ENCODE measurements at places on chromosomes 3 and 15. TPM values are rescaled to one million over a fixed set of nuclear protein-coding genes. Genes with fewer than 3 reads are reported as not detected.

DNA sequence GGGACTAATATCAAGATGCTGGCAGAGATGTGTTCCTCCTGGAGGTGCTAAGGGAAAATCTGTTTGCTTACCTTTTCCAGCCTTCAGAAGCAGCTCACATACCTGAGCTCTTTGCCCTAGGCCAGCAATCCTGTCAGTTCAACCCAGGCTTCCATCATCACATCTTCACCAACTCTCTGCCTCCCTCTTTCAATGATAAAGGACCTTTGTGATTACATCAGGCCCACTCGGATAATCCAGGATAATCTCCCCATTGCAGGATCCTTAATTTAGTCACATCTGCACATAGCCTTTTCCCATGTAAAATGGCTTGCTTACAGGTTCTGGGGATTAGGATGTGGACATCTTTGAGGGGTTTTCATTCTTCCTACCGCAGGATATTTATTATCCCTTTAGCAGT, 58.3 kb downstream of the NSUN3 start:
- H3K36me3 ChIP-seq, result no peaks in the 10 kb centered on the region
- DNase-seq, result no peak
- no peaks in the 10 kb centered on the region for H3K27me3 ChIP-seq
- no peaks in the 10 kb centered on the region for H3K4me1 ChIP-seq
- H3K4me3 ChIP-seq, result no peak overlapping the region
- no peak overlapping the region for H3K27ac ChIP-seq

DNA sequence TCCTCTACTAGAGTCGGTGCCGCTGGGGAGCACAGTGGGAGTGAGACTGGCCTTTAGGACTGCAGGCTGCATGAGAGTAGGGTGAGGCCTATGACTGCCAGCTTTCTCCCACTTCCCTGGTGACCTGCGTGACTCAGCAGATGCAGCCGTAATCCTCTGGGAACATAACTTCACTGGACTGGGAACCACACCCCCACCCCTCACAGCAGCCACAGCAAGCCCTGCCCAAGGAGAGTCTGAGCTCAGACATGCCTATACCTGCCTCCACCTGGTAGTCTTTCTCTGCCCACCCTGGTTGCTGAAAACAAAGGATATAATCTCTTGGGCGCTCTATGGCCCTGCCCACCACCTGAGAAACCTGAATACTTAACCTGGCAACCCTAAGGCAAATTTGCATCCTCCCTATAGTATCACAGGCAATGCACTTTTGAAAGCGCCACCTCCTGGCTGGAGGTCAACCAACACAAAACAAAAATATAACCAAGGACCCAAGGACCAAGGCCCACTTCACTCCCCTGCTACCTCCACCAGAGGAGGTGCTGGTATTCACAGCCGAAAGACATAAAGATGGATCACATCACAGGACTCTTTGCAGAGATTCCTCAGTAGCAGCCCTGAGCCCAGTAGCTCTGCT, 308.9 kb downstream of the CTNNB1 start:
- H3K4me3 ChIP-seq, result no peak overlapping the region
- no peaks in the 10 kb centered on the region for H3K36me3 ChIP-seq
- no peaks in the 10 kb centered on the region for H3K4me1 ChIP-seq
- H3K27ac ChIP-seq, result no peak overlapping the region
- H3K27me3 ChIP-seq, result no peaks in the 10 kb centered on the region

- no peaks in the 10 kb centered on the region for H3K36me3 ChIP-seq
- no peaks in the 10 kb centered on the region for H3K4me1 ChIP-seq
- H3K27me3 ChIP-seq, result no peaks in the 10 kb centered on the region
Measured at GRCh38 chr15:24955531-24955921, 739 bp downstream of the SNRPN start.

DNA sequence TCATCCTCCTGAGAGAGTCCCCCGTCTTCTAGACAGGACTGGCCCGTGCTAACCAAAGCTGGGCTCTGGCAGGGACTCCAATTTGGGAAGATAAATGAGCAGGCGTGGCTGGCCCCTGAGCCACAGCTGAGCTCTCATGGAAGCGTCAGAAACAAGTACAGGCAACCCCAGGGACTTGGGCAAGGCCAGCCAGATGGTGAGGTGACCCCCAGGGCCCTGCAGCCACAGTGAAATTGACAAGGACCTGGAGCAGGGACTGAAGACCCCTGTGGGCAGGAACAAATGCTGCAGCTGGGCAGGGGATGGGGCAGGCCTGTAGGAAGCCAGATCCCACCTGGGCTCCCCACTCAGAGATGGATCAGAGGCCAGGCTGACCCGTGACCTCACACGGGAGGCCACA, 32.8 kb upstream of the CGNL1 start:
- no peak overlapping the region for H3K4me3 ChIP-seq
- no peaks in the 10 kb centered on the region for H3K36me3 ChIP-seq
- no peak overlapping the region for H3K27ac ChIP-seq

GRCh38 chr15:77816983-77817382, 184.3 kb upstream of the LINGO1 start:
- H3K27ac ChIP-seq, result no peak overlapping the region
- no peak overlapping the region for H3K4me3 ChIP-seq
- H3K4me1 ChIP-seq, result no peaks in the 10 kb centered on the region
- DNase-seq, result no peak

GRCh38 chr15:97459771-97460170, 500.7 kb upstream of the ARRDC4 start:
- H3K4me3 ChIP-seq, result no peak overlapping the region
- no peak overlapping the region for H3K27ac ChIP-seq
- no peaks in the 10 kb centered on the region for H3K36me3 ChIP-seq
- H3K27me3 ChIP-seq, result no peaks in the 10 kb centered on the region
- H3K4me1 ChIP-seq, result peaks cover 23% of the 10 kb centered on the region

DNA sequence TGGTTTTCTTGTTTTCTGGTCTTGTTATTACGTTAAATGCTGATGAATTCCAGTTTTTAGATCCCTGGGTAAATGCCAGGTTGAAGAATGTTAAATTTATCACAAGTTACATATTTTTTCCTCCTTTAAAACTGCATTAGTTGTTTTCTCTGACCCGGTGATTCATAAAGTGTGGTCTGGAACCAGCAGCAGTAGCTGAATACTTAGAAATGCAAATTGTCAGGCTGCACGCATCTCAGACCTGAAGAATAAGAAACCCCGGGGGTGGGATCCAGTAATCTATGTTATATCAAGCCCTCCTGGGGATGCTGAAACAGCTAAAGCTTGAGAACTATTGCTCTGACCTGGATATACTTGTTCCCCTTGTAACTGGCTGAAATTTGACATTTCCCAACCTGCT, 69.1 kb downstream of the PEX5L start:
- no peaks in the 10 kb centered on the region for H3K4me1 ChIP-seq
- H3K4me3 ChIP-seq, result no peak overlapping the region
- H3K27ac ChIP-seq, result no peak overlapping the region
- H3K27me3 ChIP-seq, result no peaks in the 10 kb centered on the region
- H3K36me3 ChIP-seq, result no peaks in the 10 kb centered on the region
- no peak for DNase-seq

DNA sequence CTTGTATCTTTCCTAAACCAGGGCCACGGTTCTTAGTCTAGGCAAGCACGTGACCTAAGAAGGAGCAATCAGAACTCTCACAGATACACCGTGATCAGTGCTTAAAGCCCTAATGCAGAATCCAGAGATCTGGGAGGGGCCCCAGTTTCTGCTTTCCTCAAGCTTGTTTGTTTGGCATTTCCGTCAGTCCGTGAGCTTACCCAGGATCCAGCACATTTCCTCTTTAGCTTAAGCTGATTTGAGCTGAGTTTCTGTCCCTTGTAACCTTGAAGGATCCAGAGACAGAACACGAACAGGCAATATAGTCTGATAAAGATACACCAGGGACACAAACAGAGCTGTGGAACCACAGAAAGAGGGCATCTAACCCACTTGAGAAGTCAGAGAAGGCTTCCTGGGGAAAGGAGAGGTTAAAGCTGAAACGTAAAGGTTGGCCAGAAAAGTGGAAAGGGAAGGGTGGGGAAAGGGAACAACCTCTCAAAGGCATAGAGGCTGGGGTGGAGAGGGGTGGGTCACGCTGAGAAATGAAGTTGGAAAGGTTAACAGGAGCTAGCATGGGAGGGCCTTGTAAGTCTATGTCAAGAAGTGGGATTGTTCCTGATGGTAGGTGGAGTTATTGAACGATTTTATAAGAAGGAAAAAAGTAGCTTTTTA, 42.1 kb upstream of the RARB start:
- peak overlapping the region; percentile 45 for H3K27ac ChIP-seq
- H3K27me3 ChIP-seq, result no peaks in the 10 kb centered on the region
- no peaks in the 10 kb centered on the region for H3K4me1 ChIP-seq
- DNase-seq, result no peak
- H3K4me3 ChIP-seq, result no peak overlapping the region

DNA sequence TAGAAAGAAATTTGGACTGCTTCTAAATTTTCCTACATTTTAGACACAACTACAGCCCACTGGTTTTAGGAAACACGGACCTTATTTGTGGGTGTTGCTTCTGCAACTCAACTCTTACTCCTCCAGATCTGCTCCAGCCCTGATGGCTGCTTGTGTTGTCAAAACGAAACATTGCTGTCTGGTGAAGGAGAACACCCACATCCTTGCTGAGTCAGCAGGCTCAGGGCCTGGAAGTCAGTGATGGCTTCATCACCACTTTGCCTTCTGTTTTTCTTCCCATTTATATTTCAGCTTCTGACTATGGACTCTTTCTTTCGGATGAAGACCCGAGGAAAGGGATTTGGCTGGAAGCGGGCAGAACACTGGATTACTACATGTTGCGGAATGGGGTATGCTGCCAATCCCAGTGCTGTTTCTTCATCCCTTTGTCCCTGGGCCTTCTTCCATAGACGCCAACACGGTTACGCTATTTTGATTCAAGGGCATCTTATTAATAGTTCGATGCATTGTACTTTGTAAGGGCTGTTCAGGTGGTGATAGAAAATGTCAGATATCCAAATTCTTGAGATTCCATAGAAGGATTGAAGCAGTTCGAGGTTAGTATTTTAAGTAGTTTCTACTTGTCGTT, 392.6 kb upstream of the TPM1 start:
- peaks cover 5% of the 10 kb centered on the region for H3K36me3 ChIP-seq
- H3K4me1 ChIP-seq, result peaks cover 39% of the 10 kb centered on the region
- peak overlapping the region; percentile 35 for H3K27ac ChIP-seq

DNA sequence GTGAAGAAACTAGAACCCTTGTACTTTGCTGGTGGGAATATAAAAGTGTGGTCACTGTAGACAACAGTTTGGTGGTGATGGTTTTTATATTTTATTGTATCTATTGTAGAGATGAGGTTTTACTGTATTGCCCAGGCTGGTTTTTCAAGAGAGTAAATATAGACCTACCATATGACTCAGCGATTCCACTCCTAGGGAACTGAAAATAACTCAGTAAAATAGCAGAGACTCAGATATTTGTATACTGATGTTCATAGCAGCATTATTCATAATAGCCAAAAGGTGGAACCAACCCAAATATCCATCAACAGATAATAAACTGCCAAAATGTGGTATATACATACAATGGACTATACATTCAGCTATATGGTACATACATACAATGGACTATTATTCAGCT, 68.8 kb upstream of the IL12A start:
- no peaks in the 10 kb centered on the region for H3K4me1 ChIP-seq
- no peak overlapping the region for H3K4me3 ChIP-seq
- H3K36me3 ChIP-seq, result no peaks in the 10 kb centered on the region
- no peak for DNase-seq
- no peak overlapping the region for H3K27ac ChIP-seq

- DNase-seq, result no peak
- H3K36me3 ChIP-seq, result no peaks in the 10 kb centered on the region
- H3K27me3 ChIP-seq, result no peaks in the 10 kb centered on the region
Measured at GRCh38 chr3:40985195-40985594, 214.1 kb upstream of the CTNNB1 start.

- H3K27ac ChIP-seq, result no peak overlapping the region
- no peak for DNase-seq
- no peaks in the 10 kb centered on the region for H3K4me1 ChIP-seq
- H3K36me3 ChIP-seq, result no peaks in the 10 kb centered on the region
- no peaks in the 10 kb centered on the region for H3K27me3 ChIP-seq
Measured at GRCh38 chr3:175619369-175619768, 760.2 kb downstream of the NAALADL2 start.

The CHRM5 gene
- total RNA-seq, result not detected

The HGD gene
- 4.1 TPM for total RNA-seq

The TLR9 gene
- total RNA-seq, result 0.07 TPM

The SLC2A2 gene
- total RNA-seq, result 0.51 TPM
